ENCODE measurements at places on chromosomes 13 and 19. TPM values are rescaled to one million over a fixed set of nuclear protein-coding genes. Genes with fewer than 3 reads are reported as not detected.

The FBN3 gene
- polyA plus RNA-seq: not detected

The JOSD2 gene
- polyA plus RNA-seq: 22.4 TPM

The ICAM5 gene
- 0.20 TPM for polyA plus RNA-seq

The PSG3 gene
- not detected for polyA plus RNA-seq

The C13orf46 gene
- polyA plus RNA-seq: 1.5 TPM

DNA sequence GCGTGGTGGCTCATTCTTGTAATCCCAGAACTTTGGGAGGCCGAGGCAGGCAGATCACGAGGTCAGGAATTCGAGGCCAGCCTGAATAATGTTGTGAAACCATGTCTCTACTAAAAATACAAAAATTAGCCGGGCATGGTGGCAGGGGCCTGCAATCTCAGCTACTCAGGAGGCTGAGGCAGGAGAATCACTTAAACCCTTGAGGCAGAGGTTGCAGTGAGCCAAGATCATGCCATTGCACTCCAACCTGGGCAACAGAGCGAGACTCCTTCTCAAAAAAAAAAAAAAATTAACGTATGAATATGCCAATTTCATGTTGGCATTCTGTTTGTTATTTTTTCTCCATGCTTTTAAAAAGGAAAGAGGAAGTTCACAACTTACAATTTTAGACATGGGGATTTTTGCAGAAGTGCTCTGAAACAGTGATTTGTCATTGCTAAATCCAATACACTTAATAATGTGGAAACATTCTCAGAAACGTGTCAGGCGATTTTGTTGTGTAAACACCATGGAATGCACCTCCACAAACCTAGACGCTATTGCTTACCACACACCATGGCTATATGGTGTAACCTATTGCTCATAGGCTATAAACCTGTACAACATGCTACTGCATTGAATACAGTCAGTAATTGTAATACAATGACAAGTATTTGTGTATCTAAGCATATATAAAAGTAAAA is 115.9 kb upstream of the PCDH20 start:
- no peaks in the 10 kb centered on the region for H3K4me1 ChIP-seq
- no peaks in the 10 kb centered on the region for H3K36me3 ChIP-seq

DNA sequence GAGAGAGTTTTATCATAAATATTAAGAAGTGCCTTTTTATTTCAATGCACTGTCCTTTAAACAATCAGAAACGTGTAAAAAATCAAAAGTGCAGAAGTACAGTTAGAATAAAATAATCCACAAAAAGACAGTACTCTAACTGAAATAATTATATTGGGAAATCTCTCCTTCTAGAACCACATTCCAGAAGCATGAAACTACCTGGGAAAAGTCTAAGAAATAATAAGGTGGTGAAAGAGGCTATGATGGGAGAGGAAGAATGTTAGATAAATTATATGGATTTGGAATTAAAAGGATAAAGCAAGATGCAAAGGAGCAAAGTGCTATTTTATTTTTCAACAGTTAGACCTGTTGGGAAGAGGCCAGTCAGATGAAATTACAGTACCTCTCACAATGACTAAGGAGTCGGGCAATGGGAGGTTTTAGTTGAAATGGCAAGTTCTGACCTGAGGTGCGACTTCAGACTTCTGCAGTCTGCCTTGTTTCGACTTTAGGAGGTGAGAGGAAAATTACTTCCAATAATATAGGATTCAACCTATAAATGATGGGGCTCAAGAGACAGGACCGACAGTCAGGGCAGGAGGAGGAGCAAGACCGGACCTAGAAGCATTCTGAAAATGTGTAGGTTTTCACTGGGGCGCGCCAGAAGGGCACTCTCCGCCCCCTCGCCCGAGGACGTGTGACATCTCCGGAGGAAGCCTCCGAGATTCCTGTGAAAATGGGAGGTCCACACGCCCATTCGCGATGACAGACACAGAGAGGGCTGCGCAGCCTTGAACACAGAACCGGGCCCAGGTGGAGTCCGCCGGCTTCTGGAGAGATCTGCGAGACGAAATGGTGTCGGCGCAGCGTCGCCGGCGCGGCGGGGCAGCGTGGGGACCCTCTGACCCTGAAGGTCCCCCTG is 717 bp downstream of the SPRYD7 start:
- peak overlapping the region; percentile 66 for H3K4me3 ChIP-seq
- H3K4me1 ChIP-seq: peaks cover 19% of the 10 kb centered on the region
- H3K27ac ChIP-seq: peak overlapping the region; percentile 63
- no peaks in the 10 kb centered on the region for H3K36me3 ChIP-seq
- no peak for DNase-seq

DNA sequence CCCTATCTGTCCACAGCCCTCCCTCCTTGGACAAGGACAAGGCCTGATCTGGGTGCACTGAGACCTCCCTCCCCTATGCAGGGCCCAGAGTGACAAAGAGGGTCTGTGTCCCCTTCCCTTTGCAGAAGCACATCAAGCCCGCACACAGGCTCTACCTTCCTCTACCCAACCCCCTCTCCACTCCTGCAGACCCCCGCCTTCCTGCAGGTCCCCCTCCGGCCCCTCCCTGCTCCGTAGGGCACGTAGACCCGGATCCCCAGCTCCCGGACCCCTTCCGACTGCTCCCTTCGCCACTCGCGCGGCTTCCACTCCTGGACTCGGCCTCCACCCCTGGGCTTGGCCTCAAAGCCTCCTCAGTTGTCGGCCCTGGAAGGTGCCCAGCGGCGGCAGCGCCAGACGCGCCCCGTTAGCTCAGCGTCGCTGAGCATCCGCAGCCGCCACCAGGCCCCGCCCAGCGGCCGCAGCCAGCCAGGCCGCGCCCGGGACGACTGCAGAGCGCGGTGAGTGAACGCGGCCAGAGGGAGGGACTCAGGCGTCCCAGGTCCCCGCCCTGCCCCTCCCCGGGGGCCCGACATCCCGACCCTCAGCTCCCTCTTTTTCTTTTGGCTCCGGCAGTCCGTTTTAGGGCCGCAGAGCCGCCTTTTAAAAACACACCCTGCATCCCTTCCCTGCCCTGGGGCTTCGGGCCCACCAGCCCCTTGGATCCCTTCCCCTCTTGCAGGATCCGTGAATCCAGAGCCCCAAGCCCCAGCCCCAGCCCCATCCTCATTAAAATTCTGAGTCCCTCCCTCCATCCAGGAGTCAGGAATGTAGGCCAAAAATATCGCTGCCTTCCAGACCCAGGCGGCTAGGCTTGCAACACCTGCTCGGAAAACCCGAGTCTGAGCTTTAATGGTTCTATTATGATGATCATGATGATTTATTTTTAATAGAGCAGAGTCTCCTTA is 1.5 kb upstream of the MYADM start:
- H3K4me3 ChIP-seq: peak overlapping the region; percentile 58
- H3K27me3 ChIP-seq: no peaks in the 10 kb centered on the region
- peaks cover 26% of the 10 kb centered on the region for H3K4me1 ChIP-seq
- peak overlapping the region; percentile 100 for H3K27ac ChIP-seq

GRCh38 chr13:35700671-35701070 is 224.2 kb upstream of the MAB21L1 start:
- DNase-seq: no peak
- no peak overlapping the region for H3K27ac ChIP-seq
- H3K4me3 ChIP-seq: no peak overlapping the region

- H3K36me3 ChIP-seq: no peaks in the 10 kb centered on the region
- H3K27me3 ChIP-seq: no peaks in the 10 kb centered on the region
- no peak overlapping the region for H3K4me3 ChIP-seq
- DNase-seq: no peak
- H3K4me1 ChIP-seq: no peaks in the 10 kb centered on the region
Measured at GRCh38 chr13:110092831-110093247, 214.1 kb downstream of the COL4A1 start.

DNA sequence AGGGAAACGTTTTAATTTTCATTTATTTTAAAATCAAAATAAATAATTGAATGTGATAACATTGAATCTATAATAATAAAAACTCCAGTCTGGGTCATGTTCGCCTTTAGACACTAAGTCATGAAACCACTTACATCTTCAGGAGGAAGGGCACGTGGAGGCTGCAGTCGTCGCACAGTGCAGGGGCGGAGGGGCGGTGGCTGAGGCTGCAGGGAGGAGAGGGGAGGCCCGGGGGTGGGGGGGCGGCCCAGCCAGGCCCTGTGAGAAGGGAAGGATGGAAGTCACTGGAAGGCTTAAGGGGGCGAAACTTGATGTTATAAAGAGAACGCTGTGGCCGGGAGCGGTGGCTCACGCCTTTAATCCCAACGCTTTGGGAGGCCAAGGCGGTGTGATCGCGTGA is 14.9 kb upstream of the LATS2 start:
- H3K36me3 ChIP-seq: no peaks in the 10 kb centered on the region
- no peak overlapping the region for H3K4me3 ChIP-seq
- H3K27me3 ChIP-seq: no peaks in the 10 kb centered on the region
- no peak overlapping the region for H3K27ac ChIP-seq

GRCh38 chr19:4329858-4330257 is 8.8 kb downstream of the STAP2 start:
- H3K36me3 ChIP-seq: no peaks in the 10 kb centered on the region
- peaks cover 19% of the 10 kb centered on the region for H3K4me1 ChIP-seq
- H3K27ac ChIP-seq: no peak overlapping the region
- no peak overlapping the region for H3K4me3 ChIP-seq

DNA sequence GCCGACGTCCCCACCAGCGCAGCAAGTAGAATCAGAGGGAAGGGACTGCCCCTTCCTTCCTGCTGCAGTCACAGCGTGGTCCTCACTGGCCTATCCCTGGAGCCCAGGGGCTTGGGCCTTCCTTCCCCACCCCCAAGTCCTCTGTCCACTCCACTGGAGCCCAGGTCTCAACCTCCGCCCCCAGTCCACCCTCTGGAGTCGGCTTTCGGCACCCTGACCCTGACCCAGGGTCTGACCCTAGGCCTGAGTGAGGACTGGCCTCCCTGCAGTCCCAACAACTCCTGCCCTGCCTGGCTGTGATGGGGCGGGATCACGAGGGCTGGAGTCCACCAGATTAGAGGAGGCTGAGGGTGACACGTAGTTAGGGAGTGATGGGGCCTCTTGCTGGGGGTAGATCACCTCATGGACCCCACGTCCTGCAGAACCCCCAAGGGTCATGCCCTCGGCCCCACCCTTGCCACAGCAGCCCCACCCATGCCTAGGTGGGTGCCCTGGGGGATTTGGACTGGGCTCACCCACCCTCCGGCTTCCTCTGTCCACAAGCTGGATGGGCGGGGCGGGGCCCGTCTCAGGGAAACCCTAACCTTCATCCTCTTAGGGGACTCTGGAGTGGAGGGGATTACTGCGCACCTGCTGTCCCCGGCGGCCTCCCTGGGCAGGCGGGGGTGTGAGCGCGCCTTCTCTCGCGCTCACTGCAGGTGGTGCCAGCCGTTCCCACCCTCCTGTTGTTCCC is 3.8 kb downstream of the RAX2 start:
- H3K27me3 ChIP-seq: no peaks in the 10 kb centered on the region
- peaks cover 3% of the 10 kb centered on the region for H3K4me1 ChIP-seq
- H3K4me3 ChIP-seq: no peak overlapping the region

DNA sequence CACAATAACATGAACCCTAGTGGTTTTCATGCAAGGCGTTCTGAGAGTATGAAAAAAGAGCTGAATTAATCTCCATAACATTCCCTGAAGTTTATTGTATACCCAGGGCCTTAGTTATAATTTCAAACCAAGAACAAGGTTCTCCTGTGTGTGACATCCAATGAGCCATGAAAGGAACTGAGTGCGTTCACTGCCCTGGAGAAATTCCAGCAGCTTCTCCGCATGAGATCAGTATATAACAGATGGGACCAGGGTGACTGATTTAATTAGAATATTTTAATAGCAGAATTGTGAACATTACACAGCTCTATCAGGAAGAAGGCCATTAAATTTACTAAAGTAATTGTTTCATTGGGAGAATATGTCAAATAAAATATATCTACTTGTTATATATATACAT is 1190.5 kb upstream of the SLC10A2 start:
- H3K36me3 ChIP-seq: no peaks in the 10 kb centered on the region
- DNase-seq: no peak
- H3K27me3 ChIP-seq: no peaks in the 10 kb centered on the region
- H3K27ac ChIP-seq: no peak overlapping the region

DNA sequence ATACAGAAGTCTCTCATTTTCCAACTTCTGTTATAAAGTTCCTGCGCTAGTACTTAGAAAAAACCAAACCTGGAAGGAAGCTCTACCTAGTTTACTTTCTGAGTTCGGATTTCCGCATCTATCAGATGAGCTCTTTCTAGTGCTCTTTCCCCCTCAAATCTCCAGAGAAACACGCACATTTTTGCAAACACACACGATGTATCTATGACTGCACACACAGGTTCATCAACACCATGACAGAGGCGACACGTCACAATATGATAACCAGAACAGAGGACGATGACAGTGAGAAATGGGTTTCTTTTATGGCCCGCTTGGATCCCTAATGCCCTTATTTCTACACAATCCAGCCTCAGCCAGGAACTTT is 629 bp upstream of the LRRC63 start:
- peak overlapping the region; percentile 49 for H3K4me3 ChIP-seq
- peaks cover 18% of the 10 kb centered on the region for H3K4me1 ChIP-seq
- no peaks in the 10 kb centered on the region for H3K36me3 ChIP-seq
- peak; percentile 84 for DNase-seq
- H3K27ac ChIP-seq: peak overlapping the region; percentile 75

All from CD4-positive, alpha-beta memory T cell (primary cell).